ENCODE measurements at places on chromosomes 11 and 22. TPM values are rescaled to one million over a fixed set of nuclear protein-coding genes. Genes with fewer than 3 reads are reported as not detected.

Gene ZNF408
- 6.0 TPM for total RNA-seq

Gene NCAM1
- 220 TPM for total RNA-seq

Gene MUC2
- total RNA-seq: not detected

DNA sequence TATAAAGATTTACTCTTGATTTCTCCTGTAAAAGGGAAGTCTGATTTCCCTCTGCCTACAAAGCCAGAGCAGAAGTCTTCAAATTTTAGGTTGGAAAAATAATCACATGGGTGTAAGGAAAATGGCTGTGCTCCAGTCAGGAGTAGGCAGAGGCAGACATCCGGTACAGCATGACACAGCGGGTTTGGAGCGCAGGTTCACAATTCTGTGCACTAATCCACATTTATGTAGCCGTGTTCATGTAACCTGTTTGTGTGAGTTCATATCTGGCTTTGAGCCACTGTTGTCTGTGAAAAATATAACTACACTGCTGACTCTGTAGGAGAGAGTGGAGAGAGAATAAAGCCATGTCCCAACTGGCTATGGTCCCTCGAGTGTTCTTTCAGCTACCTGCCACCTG is 248.0 kb downstream of the CASP12 start:
- no peaks in the 10 kb centered on the region for H3K36me3 ChIP-seq
- DNase-seq: no peak
- no peaks in the 10 kb centered on the region for H3K27me3 ChIP-seq

DNA sequence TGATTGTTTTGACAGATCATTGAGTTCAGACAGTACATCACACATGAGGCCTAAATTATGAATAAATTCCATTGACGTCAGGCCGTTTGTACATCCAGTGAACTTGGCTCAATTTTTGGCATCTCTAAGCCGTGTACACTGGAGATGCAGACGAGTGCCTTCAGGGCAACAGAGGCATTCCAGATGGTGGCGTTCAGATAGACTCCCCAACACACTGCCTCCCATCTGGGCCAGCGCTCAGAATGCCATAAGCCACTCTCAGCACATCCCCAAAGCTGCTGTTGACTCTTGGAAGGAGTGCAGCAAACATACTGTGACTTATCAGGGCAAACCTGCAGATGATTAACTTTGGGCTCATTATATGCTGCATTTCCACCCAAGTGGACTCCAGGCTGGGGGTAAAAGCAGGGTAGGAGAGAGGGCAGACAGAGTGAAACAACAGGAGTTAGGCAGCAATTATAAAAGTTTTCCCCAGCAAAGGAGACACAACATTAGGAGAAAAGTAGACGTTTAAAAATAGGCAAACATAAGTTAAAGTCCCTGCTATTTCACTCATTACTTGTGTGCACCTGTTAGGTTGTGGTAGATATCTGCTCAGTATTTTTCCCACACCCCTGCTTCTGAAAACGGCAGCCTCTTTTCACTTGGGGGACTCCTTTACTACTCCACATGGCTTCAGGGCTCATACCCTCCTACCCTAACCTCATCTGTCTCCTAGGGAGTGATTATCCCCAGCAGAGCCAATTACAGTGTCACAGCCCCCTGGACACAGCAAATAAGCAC is 60.2 kb upstream of the PDE3B start:
- H3K36me3 ChIP-seq: no peaks in the 10 kb centered on the region
- no peak overlapping the region for H3K4me3 ChIP-seq
- H3K27ac ChIP-seq: no peak overlapping the region
- H3K4me1 ChIP-seq: peaks cover 5% of the 10 kb centered on the region
- no peaks in the 10 kb centered on the region for H3K27me3 ChIP-seq

Gene KIAA1671
- total RNA-seq: 14.4 TPM

GRCh38 chr22:49514641-49515040 is 313.0 kb downstream of the BRD1 start:
- no peak overlapping the region for H3K27ac ChIP-seq
- no peaks in the 10 kb centered on the region for H3K4me1 ChIP-seq
- no peak for DNase-seq

Gene BCO2
- 117 TPM for total RNA-seq

Gene OR51B5
- not detected for total RNA-seq

GRCh38 chr11:61846362-61847020 is 18.4 kb downstream of the FADS2 start:
- no peaks in the 10 kb centered on the region for H3K36me3 ChIP-seq
- H3K4me1 ChIP-seq: peaks cover 25% of the 10 kb centered on the region
- no peak overlapping the region for H3K4me3 ChIP-seq
- no peak overlapping the region for H3K27ac ChIP-seq
- no peaks in the 10 kb centered on the region for H3K27me3 ChIP-seq

Data from heart right ventricle (tissue), 16 donors.